NCI-H1092 (cell line): ENCODE measurements at places on chromosomes 6 and 20.

- no peak for DNase-seq
Observed at GRCh38 chr6:42740725-42741124, 5.2 kb downstream of the TBCC start.

DNA sequence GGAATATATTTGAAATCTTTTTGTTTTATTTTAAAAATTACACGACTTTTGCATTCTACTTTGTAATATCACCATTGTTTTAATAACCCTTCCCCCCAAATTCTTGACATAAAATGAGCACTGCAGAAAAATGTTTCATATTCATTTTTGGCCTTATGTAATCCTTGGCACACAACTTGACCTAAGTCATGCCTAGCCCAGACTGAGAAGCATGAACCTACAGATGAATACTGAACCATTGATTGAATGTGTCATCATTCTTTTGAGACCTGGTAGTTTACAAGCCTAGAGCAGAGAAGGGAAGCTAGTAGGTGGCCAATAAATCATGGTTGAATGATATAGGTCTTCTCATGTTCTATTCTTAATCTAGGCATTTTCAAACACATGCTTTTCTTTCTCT is 89.4 kb upstream of the EDN1 start:
- DNase-seq, result no peak

- DNase-seq, result no peak
Observed at GRCh38 chr6:111669326-111669725, 63.6 kb upstream of the TRAF3IP2 start.

GRCh38 chr6:47483853-47484546 is 6.4 kb downstream of the CD2AP start:
- no peak for DNase-seq

DNA sequence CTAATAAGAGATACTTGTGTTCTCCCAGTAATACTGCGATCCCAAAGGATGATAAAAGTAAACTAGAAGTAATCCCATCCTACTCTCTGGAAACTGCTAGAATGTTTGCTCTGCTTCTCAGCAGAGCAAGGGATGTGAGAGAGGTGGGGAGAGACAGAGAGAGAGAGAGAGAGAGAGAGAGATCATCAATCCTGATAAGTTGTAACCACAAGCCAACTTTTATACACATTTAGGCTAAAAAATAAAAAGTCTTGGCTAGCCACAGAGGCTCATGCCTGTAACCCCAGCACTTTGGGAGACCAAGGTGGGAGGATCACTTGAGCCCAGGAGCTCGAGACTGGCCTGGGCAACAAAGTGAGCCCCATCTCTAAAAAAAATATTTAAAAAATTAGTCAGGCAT is 16.0 kb upstream of the TRIM38 start:
- DNase-seq, result no peak

DNA sequence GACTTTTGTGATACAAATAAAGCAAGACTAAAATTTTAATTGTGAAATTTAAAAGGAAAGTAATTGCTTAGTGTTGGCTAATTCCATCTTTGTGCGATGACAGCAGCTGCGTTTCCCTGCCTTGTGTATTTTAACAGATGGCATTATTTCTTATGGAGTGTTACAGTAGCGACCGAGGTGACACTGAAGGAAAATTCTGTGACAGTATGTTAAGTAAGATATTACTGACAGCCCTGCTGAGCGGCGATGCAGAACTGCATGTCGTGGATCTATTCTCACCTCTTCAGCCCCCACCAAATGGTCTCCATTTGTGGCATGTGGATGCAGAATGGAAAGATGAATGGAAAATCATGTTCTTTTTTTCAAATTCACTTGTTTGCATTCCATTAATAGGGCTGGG is 289.4 kb downstream of the RNF144B start:
- no peak for DNase-seq

- peak; percentile 67 for DNase-seq
Observed at GRCh38 chr20:48995589-48995988, 50.5 kb upstream of the CSE1L start.

- no peak for DNase-seq
Observed at GRCh38 chr20:59392736-59393135, 92.3 kb downstream of the EDN3 start.

DNA sequence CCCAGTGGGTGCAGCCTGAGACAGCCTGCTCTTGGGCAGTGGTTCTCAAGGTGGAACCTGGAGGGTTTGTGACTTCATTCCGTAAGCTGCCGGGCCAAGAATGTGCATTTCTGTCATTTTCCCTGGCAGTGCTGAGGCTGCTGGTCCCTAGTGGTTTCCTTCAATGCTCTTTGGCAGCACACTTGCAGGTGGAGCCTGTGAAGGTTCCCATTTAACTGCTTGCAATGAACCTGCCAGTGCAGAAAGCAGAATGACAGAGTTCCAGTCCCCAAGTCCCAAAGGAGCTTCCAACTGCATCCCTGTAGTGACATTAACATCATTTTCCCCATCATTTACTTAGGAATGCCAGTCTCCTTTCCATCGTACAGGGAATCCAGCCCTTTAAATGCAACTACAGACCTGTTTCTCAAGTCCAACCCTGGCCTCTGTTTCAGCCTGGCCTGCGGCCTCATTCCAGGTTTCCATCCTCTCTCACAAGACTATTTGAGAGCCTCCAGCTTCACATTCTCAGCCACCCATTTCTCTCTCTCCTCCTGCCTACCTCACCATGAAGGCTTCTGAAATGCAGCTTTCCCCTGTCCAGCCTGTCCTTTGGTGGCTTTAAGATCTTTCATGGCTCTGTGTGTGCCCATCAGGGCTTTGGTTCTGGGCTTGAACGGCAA is 149.7 kb upstream of the GGTLC1 start:
- DNase-seq, result no peak

DNA sequence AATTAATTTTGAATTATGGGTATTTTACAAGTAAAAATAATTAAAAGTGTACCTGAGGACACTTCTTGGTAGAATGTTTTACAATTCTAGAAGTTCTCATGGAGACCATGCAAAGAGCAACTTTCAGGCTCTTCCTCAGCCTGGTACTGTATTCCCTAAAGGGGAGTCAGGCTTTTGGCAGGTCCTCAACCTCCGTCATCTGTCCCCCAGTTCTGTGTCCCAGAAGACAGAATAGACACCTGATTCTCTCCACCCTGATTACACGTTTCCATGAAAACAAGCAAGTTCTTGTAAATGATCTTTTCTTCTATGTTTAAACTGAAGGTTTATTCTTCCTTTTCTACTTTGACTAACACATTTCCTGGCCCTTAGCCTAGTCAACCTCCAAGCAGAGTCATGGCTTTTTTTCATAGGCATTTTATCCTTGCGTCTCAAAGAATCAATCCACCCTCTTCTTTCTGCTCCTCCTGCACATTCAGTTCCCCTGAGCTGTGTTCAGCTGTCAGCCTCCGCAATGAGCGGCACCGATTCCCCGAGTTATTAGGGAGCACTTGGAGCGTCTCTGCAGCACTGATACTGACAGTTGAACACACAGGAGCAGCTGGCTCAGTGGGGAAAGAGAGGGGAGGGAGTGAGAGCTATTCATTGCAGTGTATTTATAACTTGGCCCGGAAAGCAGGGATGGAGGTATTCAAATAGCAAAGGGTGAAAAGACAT is 1082.4 kb upstream of the MAP3K7 start:
- DNase-seq, result peak; percentile 69

DNA sequence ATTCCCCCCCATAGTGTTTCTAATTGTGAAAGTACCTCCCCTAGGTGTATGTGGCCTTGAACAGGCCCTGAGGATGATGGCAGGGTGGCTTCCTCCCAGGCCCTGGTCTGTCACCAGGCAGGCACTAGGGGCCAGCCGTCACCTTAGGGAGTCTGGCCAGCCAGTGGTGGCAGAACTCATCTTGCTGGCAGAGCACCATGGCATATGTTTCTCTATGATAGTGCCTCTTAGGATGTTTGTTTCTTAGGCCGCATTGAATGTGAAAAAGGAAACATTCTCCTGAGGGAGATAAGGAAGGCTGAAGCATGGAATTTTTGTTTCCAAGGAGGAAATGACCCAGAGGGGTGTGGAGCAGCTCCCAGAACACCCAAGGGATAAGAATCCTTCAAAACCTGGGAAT is 45.2 kb upstream of the KLHL31 start:
- DNase-seq, result no peak

GRCh38 chr6:129748212-129748900 is 38.4 kb upstream of the ARHGAP18 start:
- DNase-seq, result no peak

DNA sequence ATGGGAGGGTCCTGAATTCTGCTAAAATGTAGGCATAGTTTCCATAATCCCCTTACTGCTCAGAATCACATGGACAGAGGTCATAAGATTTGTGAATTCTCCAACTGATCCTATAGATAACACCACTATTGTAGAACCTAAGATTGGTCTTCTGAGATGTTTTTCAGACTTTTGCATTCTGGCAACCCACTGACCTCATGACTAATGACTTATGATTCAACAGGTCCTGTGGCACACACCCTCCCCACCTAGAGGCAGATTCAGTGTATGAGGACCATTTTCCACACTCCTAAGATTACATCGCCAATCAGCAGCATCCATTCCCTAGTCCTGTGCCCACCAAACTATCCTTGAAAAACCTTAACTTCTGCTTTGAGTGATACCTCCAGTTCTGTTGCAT is 207.2 kb downstream of the BTBD9 start:
- no peak for DNase-seq

DNA sequence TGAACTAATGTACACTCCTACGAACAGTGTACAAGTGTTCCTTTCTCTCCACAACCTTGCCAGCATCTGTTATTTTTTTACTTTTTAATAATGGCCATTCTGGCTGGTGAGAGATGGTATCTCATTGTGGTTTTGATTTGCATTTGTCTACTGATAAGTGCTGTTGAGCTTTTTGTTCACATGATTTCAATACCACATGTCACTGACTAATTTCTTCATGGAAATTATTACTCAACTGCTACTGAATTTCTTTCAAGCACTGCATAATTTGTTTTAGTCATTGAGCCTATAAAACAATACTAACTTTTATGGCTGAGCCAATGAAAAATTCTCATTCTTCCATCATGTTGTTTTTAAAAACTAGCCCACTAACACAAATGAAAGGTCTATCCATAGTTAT is 115.4 kb downstream of the FRK start:
- DNase-seq, result no peak

- no peak for DNase-seq
Observed at GRCh38 chr6:118710616-118711015, 59.2 kb upstream of the CEP85L start.

GRCh38 chr6:157546321-157546720 is 165.3 kb downstream of the ZDHHC14 start:
- no peak for DNase-seq

GRCh38 chr6:140794544-140794943 is 1338.2 kb upstream of the GJE1 start:
- no peak for DNase-seq

- peak; percentile 83 for DNase-seq
Observed at GRCh38 chr6:161418463-161418945, 144.6 kb upstream of the AGPAT4 start.

GRCh38 chr20:61352346-61353260 is 100.5 kb downstream of the CDH4 start:
- no peak for DNase-seq

- DNase-seq, result no peak
Observed at GRCh38 chr6:30963641-30964040, 19.9 kb upstream of the MUC21 start.

DNA sequence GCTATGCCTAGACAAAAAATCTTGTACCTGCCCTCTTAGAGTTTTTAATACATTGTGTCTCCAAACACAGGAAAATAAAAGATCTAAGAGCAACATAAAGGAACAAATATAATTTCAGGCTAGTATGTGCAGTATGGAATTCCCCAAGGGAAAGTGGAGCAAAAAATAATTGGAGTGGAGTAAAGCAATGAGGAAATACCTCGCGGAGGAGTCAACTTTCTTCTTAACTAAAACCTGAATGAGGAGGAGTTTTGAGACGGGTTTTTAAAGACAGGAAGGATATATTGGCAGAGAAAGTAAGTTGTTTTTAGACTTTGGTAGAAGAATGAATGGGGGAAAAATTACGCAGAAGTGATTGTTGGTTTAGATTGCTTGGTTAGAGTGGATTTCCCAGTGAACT is 14.0 kb downstream of the HIVEP1 start:
- no peak for DNase-seq

DNA sequence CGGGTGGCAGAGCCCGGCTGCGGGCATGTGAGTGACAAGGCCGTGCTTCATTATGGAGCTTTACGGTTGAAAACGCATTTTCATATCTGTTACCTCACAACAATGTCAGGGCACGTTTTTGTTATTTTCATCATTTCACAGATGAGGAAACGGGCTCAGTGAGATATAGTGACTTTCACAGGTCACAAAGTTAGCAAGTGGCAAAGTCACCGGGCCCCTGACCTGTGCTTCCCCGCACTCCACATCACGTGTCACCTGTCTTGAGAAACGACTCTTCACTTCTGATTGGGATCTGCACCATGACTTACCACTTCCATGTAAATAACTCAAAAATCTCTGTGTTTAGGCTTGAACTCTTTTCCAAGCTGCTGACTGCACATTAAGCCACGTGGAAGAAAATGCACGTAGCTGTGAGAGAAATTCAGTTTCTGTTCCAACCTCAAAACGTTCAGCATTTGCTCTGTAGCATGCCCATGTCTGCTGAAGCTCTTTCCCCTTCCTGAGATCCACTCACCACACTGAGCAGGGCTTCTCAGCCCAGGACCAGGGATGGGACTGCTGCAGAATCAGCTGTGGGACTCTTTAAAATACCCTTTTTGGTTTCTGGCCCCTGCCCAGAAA is 107.2 kb downstream of the ARMC2 start:
- no peak for DNase-seq

DNA sequence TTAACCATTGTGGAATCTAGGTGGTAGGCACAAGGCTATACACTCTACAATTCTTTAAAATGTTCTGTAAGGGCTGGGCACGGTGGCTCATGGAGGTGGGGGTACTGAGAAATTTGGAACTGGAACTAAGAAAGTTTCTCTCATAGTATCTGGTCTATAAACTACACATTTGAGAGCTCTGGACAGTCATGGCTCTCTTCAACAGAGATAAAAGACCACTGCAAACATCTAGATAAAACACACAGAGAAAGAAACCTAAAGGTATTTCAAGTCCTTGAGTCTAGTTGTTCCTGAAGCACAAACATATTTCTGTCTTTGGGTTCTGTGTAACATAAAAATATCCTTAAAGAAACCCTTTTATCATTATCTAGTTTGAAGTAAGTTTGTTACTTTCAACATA is 35.2 kb downstream of the ILRUN start:
- DNase-seq, result no peak

DNA sequence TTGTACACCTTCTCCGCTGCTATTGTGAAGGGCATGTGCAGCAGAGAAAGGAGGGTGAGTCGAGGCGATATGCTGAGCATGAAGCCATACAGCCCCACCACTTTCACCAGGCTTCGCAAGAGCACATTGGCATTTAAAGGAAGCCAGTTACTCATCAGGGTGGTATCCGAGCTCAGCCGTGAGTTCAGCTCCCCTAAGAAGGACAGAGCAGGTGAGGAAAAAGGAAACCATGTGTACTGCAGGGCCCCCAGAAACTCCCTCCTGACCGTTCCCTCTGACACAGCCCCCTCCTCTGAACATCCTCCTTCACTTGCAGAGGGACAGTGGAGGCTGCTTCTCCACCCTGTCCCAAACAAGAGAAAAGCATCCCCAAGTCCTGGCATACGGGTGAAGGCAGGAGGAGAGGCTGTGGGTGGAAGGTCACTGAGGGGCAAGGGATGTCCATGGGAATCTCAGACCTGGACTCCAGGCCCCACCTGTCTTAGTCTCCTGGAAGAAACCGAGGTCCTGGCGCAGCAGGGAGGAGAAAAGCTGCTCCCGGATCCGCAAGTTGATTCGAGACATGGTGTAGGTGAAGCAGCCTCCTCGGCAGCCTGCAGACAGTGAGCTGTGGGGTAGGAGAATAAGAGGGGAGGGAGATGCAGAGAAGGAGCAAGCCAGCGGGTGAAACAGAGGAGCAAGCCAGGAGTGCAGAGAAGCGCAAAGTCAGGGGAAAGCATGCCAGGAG is 3.2 kb downstream of the TAP2 start:
- no peak for DNase-seq
